Lung (tissue), 17 donors: ENCODE measurements at places on chromosomes 1 and 21. TPM values are rescaled to one million over a fixed set of nuclear protein-coding genes. Genes with fewer than 3 reads are reported as not detected.
A peak's percentile ranks its signal among the peaks of the same experiment; 100 is the strongest.

DNA sequence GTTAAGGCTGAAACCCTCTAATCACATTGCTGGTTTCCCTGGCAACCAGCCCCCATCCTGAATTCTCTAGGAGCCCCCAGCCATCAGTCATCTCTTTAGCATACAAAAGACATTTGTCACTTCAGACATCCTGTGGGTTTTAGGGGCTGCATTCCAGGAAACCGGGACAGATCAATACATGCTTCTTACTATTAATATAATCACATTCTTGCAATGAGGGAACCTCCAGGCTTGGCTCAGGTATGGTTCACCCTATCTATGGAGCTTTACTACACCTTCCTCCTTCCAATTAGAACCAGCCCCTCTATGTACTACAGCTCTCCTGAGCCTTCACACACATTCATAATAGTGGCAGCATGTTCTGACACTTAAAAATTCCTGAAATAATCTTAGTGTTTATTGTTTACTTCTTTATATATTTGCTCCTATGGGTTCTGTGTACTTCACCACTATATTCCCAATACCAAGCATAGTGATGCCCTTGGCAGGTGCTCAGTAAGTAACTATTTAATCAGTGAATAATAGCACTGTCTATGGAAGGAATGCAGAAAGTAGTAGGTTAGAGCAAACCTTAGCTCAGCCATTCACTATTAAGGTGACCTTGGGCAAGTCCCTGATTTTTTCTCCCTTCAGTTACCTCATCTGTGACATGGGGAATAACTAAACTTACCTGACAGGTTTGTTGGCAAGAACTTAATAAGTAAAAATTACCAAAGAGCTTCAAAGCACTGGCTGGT lies 59.6 kb downstream of the ZNF678 start:
- no peak for DNase-seq
- H3K4me3 ChIP-seq, result no peak overlapping the region
- H3K36me3 ChIP-seq, result peaks cover 10% of the 10 kb centered on the region
- H3K4me1 ChIP-seq, result no peaks in the 10 kb centered on the region

GRCh38 chr1:38776466-38777065 lies 83.0 kb downstream of the RRAGC start:
- no peaks in the 10 kb centered on the region for H3K27me3 ChIP-seq
- H3K36me3 ChIP-seq, result no peaks in the 10 kb centered on the region
- no peak overlapping the region for H3K4me3 ChIP-seq
- no peak overlapping the region for H3K27ac ChIP-seq
- H3K4me1 ChIP-seq, result no peaks in the 10 kb centered on the region

The DNAJC28 gene
- 1.3 TPM for total RNA-seq

DNA sequence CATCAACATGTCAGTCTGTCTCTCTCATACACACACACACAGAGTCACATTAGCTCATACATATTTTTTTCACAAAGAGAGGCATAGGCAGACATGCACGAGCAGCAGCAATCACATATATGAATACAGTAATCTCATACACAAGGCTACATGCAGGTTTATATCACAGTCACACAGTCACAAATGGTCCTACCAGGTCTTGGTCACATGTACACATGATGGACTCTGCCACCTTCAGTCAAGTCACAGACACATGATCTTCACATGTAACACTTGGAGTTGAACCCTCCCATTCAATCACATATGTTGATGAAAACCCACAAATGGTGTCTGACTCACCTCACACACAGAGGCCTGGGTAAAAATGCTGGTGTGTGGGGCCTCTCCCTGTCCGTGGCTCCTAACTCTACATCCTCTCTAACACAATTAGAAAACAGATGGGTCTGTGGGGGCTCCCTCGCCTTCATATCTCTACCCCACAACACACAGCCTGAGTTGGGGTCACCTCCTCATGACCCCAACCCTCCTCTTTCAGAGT lies 27.9 kb downstream of the RIMS3 start:
- no peaks in the 10 kb centered on the region for H3K4me1 ChIP-seq
- DNase-seq, result no peak
- no peak overlapping the region for H3K27ac ChIP-seq
- H3K27me3 ChIP-seq, result no peaks in the 10 kb centered on the region

The PAPPA2 gene
- 0.55 TPM for total RNA-seq

DNA sequence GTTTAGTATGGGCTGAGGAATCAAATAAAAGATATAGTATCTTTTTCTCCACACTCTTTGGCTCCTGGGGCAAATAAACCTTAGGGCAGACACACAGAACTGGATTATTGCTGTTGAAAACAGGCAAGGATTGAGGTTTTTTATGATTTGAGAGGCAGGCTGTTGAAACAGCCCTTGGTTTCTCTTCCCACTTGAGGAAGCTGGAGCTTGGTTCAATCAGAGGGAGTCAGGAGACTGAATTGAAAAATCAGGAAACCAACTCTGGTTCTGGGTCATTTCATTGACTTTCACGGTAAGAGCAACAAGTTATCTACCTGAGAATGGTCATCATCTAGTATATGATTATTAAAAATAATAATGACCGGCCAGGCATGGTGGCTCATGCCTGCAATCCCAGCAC lies 108.4 kb downstream of the CNIH3 start:
- H3K4me3 ChIP-seq, result no peak overlapping the region
- no peak overlapping the region for H3K27ac ChIP-seq
- no peaks in the 10 kb centered on the region for H3K27me3 ChIP-seq
- no peak for DNase-seq
- H3K36me3 ChIP-seq, result no peaks in the 10 kb centered on the region

The AGMAT gene
- 0.40 TPM for total RNA-seq

DNA sequence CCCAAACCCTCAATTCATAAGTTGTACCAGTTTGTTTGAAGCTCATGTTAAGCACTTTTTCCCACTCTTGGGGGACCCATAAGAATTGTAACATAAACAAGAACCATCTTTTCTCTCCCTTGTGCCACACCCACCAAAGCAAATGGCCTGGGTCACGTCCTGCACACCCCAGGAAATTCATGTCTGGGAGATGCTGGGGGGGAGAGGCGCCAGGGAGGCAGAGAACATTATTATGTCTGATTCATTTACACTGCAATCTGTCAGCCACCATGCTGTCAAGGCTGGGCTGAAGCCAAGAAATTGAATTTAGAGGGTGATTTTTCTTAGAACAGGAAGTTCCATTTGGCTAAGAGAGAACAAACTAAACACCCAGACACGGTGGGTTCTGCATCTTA lies 37.2 kb upstream of the IPO9 start:
- peak; percentile 90 for DNase-seq
- peak overlapping the region; percentile 42 for H3K27ac ChIP-seq
- H3K27me3 ChIP-seq, result no peaks in the 10 kb centered on the region
- no peak overlapping the region for H3K4me3 ChIP-seq
- peaks cover 31% of the 10 kb centered on the region for H3K36me3 ChIP-seq

DNA sequence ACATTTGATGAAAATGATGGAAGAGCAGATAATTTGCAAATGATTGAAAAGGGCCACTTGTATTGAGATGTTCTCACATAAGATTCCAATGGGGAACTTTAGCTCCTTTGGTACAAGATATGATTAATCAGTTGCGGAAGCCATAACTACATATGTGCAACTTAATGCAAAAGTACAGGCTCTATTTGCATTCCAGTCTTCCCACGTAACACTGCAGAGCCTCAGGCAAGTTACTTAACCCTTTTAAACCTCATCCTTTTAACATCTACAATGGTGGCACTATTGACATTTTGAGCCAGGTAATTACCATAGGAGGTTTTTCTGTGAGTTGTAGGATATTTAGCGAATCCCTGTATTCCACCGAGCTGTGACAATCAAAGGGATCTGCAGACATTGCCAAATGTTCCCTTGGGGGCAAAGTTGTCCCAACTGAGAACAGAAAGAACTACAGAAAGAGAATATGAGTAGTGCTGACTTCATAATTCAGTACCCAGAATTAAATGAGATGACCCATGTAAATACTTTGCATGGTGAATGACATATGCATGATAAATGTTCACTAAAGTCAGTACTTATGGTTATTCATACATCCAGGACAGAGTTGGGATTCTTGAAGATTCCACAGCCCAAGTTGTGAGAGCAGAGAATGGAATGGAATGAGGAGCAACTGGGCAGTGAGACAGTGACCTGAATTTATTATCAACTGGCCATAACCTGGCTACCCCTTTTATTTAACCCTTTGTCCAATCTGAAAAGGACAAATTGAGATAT lies 62.6 kb downstream of the SPAG17 start:
- no peak overlapping the region for H3K4me3 ChIP-seq
- no peaks in the 10 kb centered on the region for H3K27me3 ChIP-seq
- peaks cover 12% of the 10 kb centered on the region for H3K4me1 ChIP-seq
- no peak overlapping the region for H3K27ac ChIP-seq
- DNase-seq, result no peak

DNA sequence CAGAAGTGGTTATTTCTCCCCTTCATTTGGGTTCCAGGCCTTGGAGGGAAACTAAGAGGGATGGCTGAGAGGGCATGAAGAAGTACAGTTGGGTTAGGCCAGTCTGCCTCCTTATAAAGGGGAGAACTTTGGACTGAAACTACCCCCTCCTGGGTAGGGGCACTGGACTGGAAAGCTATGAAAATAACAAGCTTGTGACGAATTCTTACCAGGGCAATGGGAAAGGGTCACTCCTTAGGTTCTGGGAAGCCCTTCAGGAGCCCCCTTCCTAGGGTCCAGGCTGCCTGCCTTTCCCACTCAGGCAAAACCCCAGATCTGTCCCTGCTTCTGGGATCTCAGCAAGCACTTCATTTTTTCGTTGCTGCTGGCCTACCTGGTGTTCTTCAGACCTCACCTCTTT lies 9.8 kb upstream of the P3R3URF start:
- no peaks in the 10 kb centered on the region for H3K27me3 ChIP-seq
- no peak overlapping the region for H3K27ac ChIP-seq
- peaks cover 10% of the 10 kb centered on the region for H3K4me1 ChIP-seq
- peaks cover 7% of the 10 kb centered on the region for H3K36me3 ChIP-seq
